Left ventricle myocardium inferior (tissue), 1 donor: ENCODE measurements at places on chromosomes 16 and 17. TPM values are rescaled to one million over a fixed set of nuclear protein-coding genes. Genes with fewer than 3 reads are reported as not detected.

TBC1D3B gene
- total RNA-seq: 3.4 TPM

- no peaks in the 10 kb centered on the region for H3K36me3 ChIP-seq
- DNase-seq: no peak
- H3K4me1 ChIP-seq: peaks cover 16% of the 10 kb centered on the region
- H3K27me3 ChIP-seq: no peaks in the 10 kb centered on the region
Measured at GRCh38 chr16:30335598-30336474, 19.3 kb downstream of the CD2BP2 start.

GCGR gene
- total RNA-seq: not detected

KRT28 gene
- not detected for total RNA-seq

DNA sequence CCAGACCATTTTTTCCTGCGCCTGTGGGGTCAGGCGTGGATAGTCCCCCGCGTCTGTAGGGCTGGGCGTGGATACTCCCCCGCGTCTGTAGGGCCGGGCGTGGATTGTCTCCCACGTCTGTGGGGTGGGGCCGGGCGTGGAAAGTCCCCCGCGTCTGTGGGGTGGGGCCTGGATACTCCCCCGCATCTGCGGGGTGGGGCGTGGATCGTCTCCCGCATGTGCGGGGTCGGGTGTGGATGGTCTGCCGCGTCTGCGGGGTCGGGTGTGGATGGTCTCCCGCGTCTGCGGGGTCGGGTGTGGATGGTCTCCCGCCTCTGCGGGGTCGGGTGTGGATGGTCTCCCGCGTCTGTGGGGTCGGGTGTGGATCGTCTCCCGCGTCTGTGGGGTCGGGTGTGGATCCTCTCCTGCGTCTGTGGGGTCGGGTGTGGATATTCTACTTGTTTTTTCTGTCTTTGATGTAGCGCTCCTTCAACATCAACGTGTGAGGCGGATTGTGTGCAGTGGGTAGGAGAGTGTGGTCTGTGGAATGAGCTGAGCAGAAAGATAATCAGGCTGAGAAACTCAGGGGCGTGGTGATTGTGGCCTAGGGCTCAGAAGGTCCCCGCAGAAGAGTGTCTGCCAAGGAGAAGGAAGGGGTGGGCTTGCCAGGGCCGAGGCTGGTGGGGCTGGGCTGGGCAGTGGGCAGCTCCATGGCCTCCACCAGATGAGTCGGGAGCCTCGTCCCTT is 3.2 kb downstream of the GNPTG start:
- peaks cover 47% of the 10 kb centered on the region for H3K4me1 ChIP-seq
- H3K27me3 ChIP-seq: no peaks in the 10 kb centered on the region
- H3K4me3 ChIP-seq: no peak overlapping the region
- peaks cover 21% of the 10 kb centered on the region for H3K36me3 ChIP-seq
- DNase-seq: no peak

- DNase-seq: no peak
- H3K27ac ChIP-seq: no peak overlapping the region
- peaks cover 11% of the 10 kb centered on the region for H3K4me1 ChIP-seq
Measured at GRCh38 chr16:53785044-53785443, 81.1 kb downstream of the FTO start.

- DNase-seq: no peak
- no peak overlapping the region for H3K27ac ChIP-seq
- H3K4me3 ChIP-seq: no peak overlapping the region
- H3K27me3 ChIP-seq: peaks cover 27% of the 10 kb centered on the region
Measured at GRCh38 chr17:72635034-72635635, 457.4 kb downstream of the SLC39A11 start.

NUPR1 gene
- total RNA-seq: 33.1 TPM

DNA sequence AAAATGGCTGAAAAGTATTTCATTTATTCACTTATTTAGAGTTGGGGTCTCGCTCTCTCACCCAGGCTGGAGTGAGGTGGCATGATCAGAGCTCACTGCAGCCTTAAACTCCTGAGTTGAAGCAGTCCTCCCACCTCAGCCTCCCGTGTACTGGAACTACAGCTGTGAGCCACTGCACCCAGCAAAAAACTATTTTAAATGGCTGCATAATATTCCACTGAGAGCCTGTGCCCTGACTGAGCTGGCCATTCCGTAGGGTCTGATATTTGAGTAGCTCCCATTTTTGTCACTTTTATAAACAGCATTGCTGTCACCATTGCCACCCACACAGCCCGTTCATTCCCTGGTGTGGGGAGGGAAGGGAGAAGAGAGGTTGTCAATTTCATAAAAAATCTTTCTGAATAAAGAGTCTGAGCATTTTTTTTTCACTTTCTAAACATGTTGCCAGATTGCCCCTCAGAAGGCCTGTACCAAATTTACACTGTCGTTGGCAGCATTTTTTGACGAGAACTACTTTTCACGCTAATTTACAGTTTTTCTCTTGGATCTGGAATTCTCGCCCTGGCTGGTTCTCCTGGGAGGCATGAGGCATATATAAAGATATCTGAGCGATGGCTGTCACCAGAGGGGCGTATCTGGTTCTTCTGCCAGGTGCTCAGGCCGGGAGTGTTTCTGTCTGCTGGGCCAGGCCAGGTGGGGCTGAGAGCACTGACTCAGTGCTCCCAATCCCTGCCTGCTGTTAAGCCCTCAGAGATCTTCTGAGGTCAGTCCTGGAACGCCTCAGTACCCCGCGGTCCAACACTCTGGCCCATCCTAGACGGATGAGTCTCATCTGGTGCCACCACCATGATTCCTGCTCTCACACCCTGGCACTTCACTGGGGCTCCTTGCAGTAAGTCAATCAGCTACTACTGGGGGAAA is 7.2 kb upstream of the KIFC3 start:
- H3K4me1 ChIP-seq: peaks cover 50% of the 10 kb centered on the region
- DNase-seq: no peak
- H3K4me3 ChIP-seq: no peak overlapping the region

DNA sequence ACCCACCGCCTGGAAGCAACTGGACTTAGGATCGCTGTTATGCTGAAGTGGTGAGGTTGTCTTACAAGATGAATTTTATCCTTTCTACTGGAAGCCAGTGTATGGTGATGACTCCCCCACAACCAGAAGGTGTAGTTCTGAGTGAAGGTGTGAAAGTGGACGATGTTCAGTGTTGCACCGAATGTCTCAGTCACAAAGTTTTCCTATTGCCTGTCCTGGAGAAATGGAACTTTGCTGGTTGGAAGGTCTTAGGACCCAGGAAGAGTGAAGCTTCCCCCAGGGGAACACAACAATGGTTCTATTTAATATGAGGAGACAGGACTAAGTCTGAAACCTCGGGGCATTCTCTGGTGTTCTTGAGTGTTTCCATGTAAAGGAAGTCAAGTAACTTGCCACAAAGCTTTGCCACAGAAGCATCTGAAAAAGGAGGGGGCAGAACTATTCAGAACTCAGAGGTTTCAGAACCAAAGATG is 44.2 kb downstream of the USP22 start:
- H3K27ac ChIP-seq: peak overlapping the region; percentile 60
- H3K4me3 ChIP-seq: peak overlapping the region; percentile 0
- H3K4me1 ChIP-seq: peaks cover 71% of the 10 kb centered on the region
- no peak for DNase-seq
- peaks cover 31% of the 10 kb centered on the region for H3K36me3 ChIP-seq

DNA sequence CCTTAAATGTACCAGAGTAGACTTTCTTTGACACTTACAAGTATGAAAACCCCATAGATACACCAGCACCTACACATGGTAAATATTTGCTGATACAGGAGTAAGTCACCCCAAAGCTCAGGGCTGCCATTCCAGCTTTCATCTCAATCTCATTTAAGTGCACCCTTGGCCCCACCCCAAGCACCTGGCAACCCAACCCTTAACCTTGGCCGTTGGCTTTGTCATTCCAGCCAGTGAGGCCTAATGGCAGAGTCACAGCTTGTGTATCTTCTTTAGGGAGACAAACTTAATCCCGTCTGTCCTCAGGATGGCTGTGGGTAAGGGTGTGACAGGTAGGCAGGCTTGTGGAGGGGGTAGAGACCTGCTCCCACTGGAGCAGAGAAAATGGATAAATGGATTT is 31.5 kb upstream of the TMEM220 start:
- DNase-seq: no peak
- peaks cover 11% of the 10 kb centered on the region for H3K27me3 ChIP-seq

CIBAR2 gene
- total RNA-seq: not detected
